D721Med (cell line): ENCODE measurements at places on chromosomes 3 and 15.

- DNase-seq = no peak
Observed at GRCh38 chr15:52360229-52361203, 64.9 kb upstream of the MYO5C start.

DNA sequence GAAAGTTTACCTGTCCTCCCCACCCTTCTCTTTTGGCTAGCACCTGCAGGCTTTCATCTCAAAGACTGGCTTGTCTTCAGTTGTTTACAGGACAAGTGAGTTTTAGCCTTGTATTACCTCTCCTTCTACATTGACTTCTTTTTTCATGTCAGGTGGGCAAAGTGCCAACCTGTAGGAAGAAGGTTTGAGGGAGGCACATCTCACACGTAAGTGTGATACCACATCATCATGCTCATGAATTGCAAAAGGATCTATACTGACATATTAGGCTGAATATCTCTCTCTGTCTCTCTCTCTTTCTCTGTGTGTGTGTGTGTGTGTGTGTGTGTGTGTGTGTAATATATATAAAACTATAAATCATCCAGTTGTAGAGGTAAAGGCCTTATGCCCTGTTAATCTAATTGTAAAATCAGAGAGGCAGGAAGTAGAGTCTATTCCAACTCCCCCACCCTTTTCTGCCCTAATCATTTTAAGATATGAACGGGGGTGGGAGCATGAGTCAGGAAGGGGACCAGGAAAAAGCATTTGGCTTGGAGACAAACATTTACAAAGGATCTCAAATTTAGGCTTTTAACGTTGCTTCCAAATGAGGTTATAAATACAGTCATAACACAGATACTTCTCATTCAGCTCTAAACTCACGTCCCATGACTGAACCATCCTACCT, 107.0 kb upstream of the PFN2 start:
- DNase-seq = no peak

- DNase-seq = no peak
Observed at GRCh38 chr3:11643201-11643603, 513 bp downstream of the VGLL4 start.

DNA sequence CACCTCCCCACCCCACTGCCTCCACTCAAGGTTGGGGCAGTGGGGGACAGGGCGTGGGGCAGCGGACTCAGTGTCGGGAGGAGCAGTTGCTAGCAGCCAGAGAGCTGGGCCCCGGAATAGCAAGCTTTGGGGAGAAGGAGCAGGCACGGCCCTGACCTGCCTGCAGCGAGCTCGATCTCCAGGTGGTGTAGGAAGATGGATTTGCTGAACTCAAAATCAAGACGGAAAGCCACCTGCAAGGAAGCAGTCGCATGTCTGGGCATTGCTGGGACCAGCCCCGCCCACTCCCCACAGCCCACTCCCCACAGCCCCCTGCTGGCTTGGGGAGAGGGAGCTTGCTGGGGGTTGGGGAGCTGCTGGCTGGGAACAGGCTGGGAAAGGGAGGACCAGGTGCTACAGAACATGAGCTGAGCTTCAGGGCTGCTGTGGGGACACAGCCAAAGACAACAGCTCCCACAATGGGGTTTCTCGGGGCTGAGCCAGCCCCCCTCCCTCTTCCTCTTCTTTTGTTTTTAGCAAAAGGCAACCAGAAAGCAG, 38.0 kb downstream of the FEM1B start:
- no peak for DNase-seq

GRCh38 chr15:94052711-94053110, 178.7 kb upstream of the MCTP2 start:
- DNase-seq = no peak

DNA sequence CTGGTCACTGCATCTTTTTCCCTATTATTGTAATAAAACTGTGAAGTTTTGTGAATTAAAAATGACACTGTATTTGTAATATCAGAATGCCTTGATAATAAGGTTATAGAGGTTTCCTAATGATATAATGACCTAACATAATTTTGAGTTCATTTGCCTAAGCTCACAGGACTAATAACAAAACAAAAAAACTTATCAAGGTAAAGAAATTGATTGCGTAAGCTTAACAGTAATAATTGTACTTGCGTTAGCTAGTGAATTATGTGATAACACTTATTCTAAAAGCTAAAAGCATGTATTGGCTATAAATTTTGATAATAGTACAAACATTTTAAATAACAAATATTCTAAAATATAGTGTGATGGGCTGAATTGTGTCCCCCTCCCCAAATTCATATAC, 112.6 kb downstream of the LEKR1 start:
- DNase-seq = no peak

GRCh38 chr3:111080413-111080812, 8.8 kb downstream of the NECTIN3 start:
- DNase-seq = no peak

GRCh38 chr15:25783607-25784540, 79.3 kb downstream of the ATP10A start:
- no peak for DNase-seq

DNA sequence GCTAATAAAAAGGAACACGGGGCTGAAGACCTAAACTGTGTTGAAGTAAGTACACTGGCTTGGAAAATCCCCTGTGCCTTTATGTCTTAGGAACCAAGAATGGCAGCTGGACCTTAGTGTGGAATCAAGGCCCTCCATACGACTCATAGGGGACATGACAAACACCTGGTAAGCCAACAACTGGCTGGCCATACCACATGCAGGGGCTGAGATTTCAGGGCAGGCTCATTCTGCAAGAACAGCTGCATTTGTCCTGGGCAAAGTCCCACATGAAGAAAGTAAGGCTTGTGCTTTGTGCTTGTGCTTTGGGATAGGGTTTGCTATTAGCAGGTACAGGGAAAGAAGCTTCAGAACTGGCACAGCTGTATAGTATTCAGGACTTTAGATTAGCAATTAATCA, 18.0 kb downstream of the ETV5 start:
- no peak for DNase-seq

DNA sequence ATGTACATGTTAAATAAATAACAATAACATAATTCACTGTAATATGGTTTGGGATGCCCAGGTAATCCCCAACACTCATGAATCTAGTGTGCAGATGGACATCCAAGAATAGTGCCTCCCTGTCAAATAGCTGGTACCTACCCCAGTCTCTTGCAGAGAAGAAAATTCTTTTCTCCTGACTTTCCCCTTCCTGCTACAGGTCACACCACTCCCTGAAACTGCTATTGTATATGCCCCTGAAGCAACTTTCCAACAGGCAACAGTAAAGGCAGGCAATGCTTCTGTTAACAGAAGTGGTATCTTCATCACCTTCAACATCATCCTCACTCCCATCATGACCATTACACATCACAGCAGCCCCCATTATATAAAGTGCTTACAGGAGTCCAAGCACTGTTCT, 431.6 kb downstream of the MAGI1 start:
- no peak for DNase-seq

GRCh38 chr3:66795365-66795764, 202.7 kb upstream of the KBTBD8 start:
- DNase-seq = no peak

- no peak for DNase-seq
Observed at GRCh38 chr3:157111518-157111917, 48.4 kb downstream of the CCNL1 start.
